ENCODE measurements at places on chromosomes 6 and 20.

DNA sequence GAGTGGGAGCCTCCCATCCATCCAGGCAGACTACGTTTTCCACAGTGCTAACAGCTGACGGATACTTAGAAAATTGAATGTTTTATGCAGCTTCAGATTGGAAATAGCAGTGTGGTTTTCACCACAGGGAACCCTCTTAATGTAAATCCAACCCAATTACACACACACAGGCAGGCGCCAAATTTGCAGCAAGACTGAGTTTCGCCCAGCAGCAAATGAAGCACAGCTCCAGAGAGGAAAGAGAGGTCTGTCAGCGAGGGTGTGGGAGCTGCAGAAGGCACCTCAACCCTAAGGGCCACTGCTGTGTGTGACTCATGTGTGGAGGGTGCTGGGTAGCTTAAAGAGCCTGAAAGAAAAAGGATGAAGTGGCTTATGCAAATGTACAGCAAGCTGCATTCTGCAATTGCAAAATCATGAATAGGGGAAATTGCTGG is 365.7 kb downstream of the MAFB start:
- DNase-seq = no peak

GRCh38 chr6:5752391-5752680 is 254.4 kb downstream of the NRN1 start:
- DNase-seq = peak; percentile 5

GRCh38 chr6:16496991-16497801 is 258.8 kb downstream of the GMPR start:
- no peak for DNase-seq

GRCh38 chr6:167719920-167720319 is 106.8 kb upstream of the AFDN start:
- no peak for DNase-seq

- no peak for DNase-seq
Measured at GRCh38 chr20:62768551-62769287, 27.6 kb upstream of the MRGBP start.

GRCh38 chr6:106398621-106399020 is 38.1 kb downstream of the CRYBG1 start:
- no peak for DNase-seq
